ENCODE measurements at places on chromosomes 12 and 14.
A peak's percentile ranks its signal among the peaks of the same experiment; 100 is the strongest.

- no peak for DNase-seq
Observed at GRCh38 chr12:52195065-52195730, 3.4 kb upstream of the KRT80 start.

GRCh38 chr12:129779033-129779432, 124.8 kb downstream of the TMEM132D start:
- DNase-seq = no peak

- no peak for DNase-seq
Observed at GRCh38 chr12:108804271-108804953, 53.0 kb downstream of the SSH1 start.

GRCh38 chr12:54259194-54260011, 20.5 kb downstream of the CBX5 start:
- DNase-seq = peak; percentile 33

GRCh38 chr14:67703997-67704396, 2.3 kb downstream of the RDH12 start:
- DNase-seq = no peak

DNA sequence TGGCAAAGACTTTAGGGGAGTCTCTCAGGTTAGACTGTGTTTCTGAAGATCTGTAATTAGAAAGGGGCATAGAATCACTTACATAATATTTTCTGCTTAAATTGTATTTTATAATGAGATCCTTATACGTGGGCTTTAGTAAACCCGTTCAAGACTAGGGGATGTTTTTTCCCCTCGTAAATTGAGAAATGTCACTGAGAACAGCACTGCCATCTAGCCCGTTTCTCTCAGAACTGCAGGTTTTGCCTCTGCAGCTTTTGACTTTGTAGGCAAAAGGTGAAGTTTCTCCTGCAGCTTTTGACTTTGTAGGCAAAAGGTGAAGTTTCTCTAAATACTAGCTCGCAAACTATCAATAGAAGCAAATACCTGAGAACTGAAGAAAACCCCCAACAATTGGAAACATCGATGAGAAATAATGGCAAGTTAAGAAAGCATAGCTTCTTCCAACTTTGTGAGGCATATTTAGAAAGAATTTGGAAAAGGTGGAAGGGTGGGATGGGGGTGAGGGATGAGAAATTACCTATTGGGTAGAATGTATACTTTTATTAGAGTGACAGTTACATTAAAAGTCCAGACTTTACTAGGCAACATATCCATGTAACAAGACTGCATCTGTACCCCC, 9.9 kb upstream of the ASPG start:
- DNase-seq = no peak

DNA sequence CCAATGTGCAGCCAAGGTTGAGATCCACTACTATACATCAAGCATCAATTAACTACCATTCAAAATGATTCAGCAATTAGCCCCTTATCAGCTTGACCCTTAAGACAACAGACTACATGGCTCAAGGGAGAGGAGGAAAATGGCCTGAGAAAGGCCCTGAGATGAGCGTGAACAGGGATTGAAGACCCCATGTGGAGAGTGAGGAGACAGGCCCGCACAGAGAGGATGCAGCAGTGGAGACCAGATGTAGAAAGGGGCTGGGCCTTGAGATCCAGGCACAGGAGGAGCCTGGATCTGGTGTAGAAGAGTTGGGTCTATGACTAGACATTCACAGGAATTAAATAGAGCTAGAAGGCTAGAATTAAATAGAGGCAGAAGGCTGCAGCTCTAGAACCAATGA, 229.1 kb downstream of the MON2 start:
- no peak for DNase-seq

GRCh38 chr14:61973981-61974380, 211.8 kb downstream of the SNAPC1 start:
- DNase-seq = no peak

GRCh38 chr12:25207411-25207810, 12.4 kb downstream of the ETFRF1 start:
- DNase-seq = no peak

Measured in stimulated activated CD4-positive, alpha-beta T cell treated with anti-CD3 and anti-CD28 coated beads, Interleukin-2, amount 100 ng/mL, for 4 hours (primary cell).